Fibroblast of villous mesenchyme (primary cell): ENCODE measurements at places on chromosomes 2 and 18. TPM values are rescaled to one million over a fixed set of nuclear protein-coding genes. Genes with fewer than 3 reads are reported as not detected.

SERPINB3 gene
- not detected in 2 replicates for total RNA-seq

DYSF gene
- total RNA-seq, result 3.5 and 4.2 TPM in 2 replicates

TEX261 gene
- total RNA-seq, result 22.9 and 35.4 TPM in 2 replicates

STON1 gene
- 15.5 and 25.0 TPM in 2 replicates for total RNA-seq

COX7A2L gene
- 174 and 189 TPM in 2 replicates for total RNA-seq

CEBPZOS gene
- 14.8 and 19.4 TPM in 2 replicates for total RNA-seq

- DNase-seq, result no peak
Measured at GRCh38 chr2:71672826-71673795, 219.8 kb downstream of the DYSF start.

GRCh38 chr2:200695191-200695590, 109.4 kb downstream of the AOX1 start:
- no peak for DNase-seq

- peak; percentile 25 for DNase-seq
Measured at GRCh38 chr2:120066800-120067547, 54.1 kb downstream of the EPB41L5 start.

DNA sequence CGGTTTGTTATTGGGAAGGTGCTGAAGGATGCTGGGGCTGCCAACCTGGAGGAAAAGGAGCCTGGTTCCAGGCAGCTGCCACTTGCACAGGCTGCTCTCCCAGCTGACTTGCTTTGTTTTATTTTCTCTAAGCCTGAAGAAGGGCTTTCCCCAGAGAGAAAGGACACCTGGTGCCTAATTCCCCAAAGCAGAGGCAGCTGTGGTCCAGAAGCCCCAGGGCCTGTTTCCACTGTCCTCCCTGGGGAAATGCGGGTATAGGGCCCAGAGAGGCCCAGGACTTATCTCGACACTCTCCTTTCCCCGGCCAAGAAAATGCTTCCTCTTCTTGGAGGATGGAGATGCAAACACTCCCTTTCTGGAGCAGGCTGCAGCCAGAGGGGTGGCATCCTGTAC, 30.1 kb downstream of the INO80C start:
- no peak for DNase-seq

DNA sequence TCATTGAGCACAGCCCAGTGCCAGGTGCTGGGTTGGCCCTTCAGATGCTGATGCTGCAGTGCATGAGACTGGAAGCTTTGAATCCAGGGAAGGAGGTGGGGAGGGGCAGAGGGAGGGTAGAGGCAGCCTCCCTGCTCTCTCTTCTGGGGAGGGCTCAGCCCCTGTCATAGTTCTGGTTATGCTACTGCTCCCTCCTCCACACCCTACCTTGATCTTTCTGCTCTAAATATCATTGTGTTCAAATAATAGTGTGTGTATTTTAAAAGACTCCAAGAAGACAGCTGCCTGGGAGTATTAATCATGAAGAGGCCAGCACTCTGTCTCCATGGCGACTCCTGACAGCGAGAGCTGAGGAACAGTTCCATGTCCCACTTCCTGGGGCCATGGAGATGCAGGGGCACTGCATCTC, 3.8 kb upstream of the EGR4 start:
- no peak for DNase-seq

- DNase-seq, result no peak
Measured at GRCh38 chr2:141856215-141856919, 274.4 kb downstream of the LRP1B start.

GRCh38 chr2:232488097-232488711, 570 bp upstream of the ECEL1 start:
- no peak for DNase-seq
